ENCODE measurements at places on chromosomes 12 and 14.
A peak's percentile ranks its signal among the peaks of the same experiment; 100 is the strongest.

DNA sequence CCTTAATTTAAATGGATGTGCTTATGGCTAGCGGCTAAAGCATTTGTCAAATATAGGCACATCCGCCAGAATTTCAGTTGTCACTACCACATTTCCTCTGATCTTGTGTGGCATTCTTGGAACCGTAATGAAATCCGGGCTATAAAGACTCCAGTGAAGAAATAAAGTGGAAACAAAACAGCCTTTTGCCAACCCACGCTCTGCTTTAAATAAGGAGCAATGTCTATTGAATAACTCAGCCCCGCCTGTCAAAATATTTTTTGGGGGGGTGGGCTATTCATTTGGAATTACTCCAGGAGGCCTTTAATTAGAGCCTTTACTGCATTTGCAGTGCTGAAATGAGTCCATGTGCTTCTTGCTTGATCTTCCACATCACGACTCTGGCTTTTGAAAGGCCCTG lies 179.6 kb upstream of the RPH3A start:
- DNase-seq: no peak

GRCh38 chr14:42459171-42459685 lies 852.6 kb downstream of the LRFN5 start:
- DNase-seq: no peak

DNA sequence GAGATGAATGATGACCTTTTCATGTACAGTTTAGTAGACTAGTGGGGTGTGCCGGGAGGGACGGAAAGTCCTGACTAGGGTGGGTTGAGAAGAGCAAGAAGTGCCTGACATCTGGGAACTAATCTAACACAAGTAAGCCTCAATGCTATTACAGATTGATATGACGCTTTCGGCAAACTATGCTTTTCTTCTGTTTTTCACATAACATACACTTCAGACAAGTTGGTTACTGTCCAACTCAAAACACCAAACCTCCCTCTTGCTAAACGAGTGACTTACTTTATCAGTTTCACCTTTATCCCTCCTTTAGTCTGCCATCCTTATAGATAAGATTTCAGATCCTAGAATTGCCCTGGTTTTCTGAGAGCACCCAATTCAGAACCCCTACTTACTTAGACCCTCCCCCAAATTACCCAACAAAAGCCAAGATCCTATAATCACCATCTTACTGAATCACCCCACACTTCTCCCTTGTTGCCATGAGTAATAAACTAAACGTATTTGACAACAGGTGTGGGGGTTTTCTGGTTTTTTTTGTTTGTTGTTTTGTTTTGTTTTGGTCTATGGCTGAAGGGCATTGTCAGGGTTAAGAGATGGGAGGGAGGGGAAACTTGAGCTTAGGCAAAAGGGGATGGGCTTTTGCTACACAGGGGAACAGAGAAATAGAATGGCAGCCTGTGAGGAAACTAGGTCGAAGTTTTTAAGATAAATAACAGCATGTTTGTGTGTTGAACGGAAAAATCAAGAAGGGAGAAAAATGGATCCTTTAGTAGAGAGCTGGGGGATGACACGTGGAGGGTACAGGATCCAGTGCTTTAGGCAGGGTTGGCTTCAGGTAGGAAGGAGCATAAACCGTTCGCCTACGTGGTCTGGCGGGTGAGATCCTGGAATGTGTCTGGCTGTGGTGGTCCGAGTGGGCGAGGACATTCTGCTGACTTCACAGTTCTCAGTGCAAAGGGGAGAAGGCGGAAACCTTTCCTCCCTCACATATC lies 6.1 kb upstream of the PSMA3 start:
- peak; percentile 7 for DNase-seq

DNA sequence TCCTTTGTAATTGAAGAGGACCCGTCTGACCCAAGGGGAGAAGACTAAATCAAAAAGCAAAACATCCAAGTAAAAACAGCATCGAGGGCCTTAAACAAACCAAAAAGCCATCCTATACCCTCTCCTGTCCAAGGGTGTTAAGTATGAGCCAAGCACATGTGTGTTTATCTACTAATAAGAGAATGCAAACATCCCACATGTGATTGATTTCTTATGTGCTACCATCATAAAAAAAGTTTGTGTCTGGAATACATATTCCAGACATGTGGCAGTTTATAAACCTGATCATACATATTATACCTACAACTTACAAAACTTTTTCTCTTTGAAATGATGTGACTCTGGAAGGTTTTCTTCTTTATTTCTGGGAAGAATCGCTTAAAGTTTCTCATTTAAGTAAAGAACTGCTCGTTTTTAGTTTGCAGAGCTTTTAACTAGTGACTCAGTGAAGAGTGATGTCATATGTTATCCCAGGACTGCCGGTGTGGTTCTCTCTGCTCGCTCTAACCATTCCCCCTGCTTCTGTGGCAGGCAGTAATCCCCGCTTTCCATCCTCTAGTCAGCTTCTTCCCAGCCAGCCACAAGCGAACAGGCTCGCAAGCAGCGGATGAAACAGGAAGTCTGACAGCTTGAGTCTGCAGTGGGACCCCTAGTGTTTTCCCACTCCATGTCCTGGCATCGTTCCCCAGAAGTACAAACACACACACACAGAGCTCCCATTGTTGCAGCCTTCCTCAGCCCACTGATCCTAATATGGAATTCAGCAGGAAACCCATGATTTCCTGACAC lies 431 bp upstream of the RHOJ start:
- DNase-seq: no peak

- DNase-seq: no peak
Observed at GRCh38 chr14:101347893-101348777, 213.2 kb upstream of the DIO3 start.

GRCh38 chr12:50914872-50915484 lies 37.4 kb upstream of the HIGD1C start:
- DNase-seq: no peak

DNA sequence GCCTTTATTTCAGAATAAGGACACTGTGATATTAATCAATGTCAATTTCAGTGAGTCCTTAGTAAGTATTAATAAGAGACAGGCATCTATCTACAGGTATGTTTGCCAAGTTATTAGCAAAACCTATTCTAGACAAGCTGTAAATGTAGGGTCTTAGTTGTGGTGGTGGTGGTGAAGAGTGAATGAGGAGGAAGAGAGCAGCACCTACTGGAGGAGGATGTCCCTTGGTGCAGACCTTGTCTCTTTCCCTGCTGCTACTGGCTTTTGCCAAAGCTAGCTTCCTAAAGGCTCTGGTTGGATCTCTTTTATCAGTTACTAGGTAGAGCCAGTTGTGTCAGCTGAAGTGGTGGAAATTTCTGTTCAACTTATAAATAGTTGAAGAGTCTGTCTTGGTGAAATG lies 304.8 kb upstream of the ATP2B1 start:
- no peak for DNase-seq

- DNase-seq: no peak
Observed at GRCh38 chr12:53538209-53538689, 31.0 kb upstream of the NPFF start.

DNA sequence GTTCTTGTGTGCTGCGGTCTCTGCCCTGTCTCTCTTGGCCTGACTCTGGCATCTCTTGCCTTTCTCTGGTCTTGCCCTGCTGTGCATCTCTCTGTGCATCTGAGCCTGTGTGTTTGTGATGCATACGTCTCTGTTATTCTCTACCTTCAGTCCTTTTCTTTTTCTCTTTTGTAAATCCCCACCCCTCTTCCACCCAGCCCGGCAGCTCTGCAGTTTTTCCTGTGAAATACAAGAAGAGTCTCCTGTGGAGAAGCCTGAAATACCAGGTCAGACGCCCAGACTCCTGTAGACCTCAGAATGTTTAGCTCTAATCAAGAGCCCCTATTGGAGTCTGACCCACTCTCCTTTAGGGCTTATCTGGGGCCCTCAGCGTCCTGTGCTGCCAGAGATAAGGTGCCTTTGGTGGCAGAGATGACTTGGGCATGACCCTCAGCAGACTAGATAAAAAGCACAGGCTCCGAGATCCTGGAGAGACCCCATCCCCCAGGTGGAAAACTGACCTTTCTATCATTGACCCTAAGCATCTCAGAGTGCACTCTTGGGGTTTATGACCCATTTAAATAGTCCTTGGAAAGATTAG lies 167.5 kb upstream of the SRRM4 start:
- DNase-seq: no peak

- no peak for DNase-seq
Observed at GRCh38 chr14:90883782-90884181, 67.6 kb upstream of the TTC7B start.

DNA sequence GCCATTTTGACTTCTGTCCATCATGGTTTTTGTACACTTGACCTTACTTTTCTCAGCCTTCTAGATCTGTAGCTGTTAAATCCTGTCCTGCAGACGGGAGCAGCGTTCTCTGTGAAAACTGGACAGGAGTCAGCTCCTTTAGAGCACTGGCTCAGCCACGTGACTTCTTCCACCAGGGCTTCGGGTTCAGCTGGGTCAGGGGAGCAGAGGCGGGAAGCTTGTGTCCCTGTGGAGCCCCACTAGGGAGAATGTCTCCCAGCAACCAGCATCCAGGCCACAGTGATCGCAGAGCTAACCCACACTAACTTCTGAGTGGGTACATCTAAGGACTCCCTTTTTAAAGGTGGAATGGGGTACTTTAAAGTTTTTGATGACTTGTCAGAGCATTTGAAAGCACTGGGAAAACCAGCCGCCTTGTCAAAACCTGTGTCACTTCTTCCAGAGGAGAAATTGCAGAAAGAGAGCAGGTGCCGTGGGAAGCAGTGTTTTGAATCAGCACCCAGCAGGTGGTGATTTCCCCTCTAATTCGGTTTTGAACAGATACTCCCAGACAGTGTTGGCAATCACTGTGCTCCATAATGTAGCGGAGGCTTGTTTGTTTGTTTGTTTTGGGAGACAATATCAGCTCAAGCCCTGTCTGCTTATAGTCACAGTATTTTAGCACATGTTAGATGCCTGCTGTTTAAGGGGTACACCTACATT lies 17.9 kb downstream of the DERA start:
- no peak for DNase-seq

GRCh38 chr12:49582850-49583249 lies 14.9 kb upstream of the MCRS1 start:
- no peak for DNase-seq

- no peak for DNase-seq
Observed at GRCh38 chr14:100287202-100287997, 18.8 kb downstream of the SLC25A29 start.

GRCh38 chr12:2170376-2170775 lies 117.6 kb downstream of the CACNA1C start:
- no peak for DNase-seq

- peak; percentile 74 for DNase-seq
Observed at GRCh38 chr12:15220915-15221885, at the start of gene RERG. RERG (minus strand) TSS chr12:15221417; CDS start chr12:15217489, 3,928 bp downstream.

- DNase-seq: peak; percentile 80
Observed at GRCh38 chr12:112992541-112993398, 14.5 kb downstream of the OAS2 start.

- no peak for DNase-seq
Observed at GRCh38 chr12:6313326-6313940, 3.0 kb downstream of the PLEKHG6 start.

DNA sequence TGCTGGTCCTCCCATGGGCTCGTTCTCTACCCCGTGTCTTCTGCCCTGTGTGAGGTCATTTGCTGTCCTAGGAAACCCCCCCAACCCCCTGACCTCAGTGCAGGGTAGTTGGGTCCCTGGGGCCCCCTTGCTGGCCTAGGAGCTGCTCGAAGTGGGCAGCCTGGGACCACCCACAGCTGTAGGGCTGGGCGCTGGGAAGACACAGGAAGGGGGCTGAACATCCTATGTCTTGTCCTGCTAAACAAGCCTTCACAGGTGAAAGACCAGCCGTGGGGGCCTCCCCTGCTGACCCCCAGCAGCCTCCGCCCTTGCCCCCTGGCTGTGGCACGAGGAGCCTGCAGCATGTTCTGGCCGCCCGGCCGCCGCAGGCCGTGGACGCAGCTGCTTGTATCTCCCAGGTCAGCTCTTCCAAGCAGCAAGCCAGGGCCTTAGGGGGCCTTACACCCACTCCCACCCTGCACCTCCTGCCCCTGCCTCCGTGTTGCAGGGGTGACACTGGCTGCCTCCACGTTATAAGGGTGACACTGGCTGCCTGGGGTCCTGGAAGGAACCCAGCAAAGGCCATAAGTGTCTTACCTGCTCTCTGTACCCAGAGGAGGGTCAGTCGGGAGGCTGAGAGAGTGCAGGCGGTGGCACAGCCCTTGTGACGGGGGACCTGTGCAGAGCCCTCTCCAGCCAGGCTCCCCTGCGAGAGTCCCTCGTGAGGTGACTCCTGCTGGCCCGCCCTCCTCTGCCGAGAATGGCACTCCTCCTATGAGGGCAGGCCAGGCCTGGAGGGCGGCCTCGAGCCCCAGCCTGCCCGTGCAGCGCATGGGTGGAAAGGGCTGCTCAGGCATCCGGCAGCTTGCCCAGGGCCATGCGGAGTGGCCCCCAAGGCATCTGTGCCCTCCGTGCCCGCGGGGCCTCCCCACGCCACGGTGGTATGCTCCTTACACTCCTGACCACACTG lies 11.5 kb upstream of the TEX22 start:
- no peak for DNase-seq

- no peak for DNase-seq
Observed at GRCh38 chr14:56205881-56206280, 87.7 kb downstream of the PELI2 start.

DNA sequence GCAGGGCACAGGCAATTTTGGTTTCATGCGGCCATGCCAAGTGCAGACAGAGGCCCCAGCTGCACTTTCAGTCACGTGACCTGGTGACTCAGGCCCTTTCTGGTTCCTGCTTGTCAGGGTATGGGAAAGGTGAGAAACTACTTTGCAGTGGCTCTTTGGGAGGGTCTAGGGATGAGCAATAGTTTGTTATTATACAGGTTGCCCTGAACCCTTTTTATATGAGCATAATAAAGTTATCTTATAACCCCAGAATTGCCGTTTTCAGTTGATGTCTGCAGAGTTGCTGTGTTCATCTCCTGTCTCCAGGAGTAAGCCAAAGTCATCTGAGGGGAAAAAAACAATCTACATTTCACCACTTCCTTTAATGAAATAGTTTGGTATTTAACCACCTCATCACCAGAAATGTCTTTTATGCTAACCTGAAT lies 30.9 kb upstream of the EMP1 start:
- peak; percentile 11 for DNase-seq

DNA sequence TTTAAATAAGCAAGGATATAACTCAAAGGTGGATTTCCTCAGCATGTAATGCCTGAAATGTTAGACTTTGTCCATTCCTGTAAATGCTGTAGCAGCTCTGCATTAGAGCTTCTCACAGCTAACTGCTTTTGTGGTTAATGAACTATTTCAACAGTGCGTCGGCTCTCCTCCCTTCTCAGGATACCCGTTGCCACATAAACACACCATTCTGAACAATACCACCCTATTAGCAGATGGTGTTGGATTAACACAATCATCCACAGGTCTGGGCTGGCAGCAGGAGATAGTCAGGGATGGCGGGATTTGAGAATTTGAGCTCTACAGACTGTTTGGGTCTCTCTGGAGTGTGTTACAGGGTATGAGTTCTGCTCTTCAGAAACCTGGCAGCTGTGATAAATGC lies 33.5 kb upstream of the C12orf42 start:
- no peak for DNase-seq

- no peak for DNase-seq
Observed at GRCh38 chr12:84497819-84498218, 414.8 kb downstream of the SLC6A15 start.

GRCh38 chr12:52032446-52032803 lies 18.8 kb upstream of the NR4A1 start:
- DNase-seq: peak; percentile 30

Data from germinal center (tissue), 1 donor.